ENCODE measurements at places on chromosomes 1 and 21.

DNA sequence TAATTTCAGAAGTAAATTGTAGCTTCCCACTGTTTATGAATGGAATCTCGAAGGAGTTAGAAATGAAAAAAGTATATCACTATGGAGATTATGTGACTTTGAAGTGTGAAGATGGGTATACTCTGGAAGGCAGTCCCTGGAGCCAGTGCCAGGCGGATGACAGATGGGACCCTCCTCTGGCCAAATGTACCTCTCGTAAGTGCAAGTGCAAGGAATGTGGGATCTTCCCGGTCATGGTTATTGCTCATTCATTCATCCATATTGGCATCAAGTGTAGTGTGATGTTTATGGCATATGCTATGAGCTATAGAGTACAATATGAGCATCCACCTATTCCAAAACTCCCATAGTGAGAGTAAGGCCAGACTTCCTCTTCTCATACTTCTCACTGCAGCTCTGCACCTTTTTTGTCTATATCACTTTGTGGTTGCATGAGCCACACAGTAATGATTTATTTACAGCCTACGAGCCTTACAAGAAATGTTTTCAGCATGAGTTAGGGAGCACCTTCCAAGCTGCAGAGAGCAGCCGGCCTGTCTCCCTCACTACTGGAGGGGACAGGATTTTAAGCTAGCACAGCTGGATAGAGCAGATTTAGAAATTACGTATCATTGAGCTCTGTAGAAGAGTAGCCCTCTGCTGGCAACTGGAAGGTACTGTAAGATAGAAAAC is 24.9 kb upstream of the CR1L start:
- H3K4me3 ChIP-seq = no peak overlapping the region
- no peaks in the 10 kb centered on the region for H3K36me3 ChIP-seq
- no peaks in the 10 kb centered on the region for H3K27me3 ChIP-seq
- H3K27ac ChIP-seq = no peak overlapping the region

- H3K36me3 ChIP-seq = peaks cover 23% of the 10 kb centered on the region
- no peaks in the 10 kb centered on the region for H3K27me3 ChIP-seq
- no peak overlapping the region for H3K27ac ChIP-seq
- H3K4me3 ChIP-seq = no peak overlapping the region
- peaks cover 37% of the 10 kb centered on the region for H3K4me1 ChIP-seq
Observed at GRCh38 chr21:37259426-37259825, 7.7 kb downstream of the VPS26C start.

- H3K4me3 ChIP-seq = peak overlapping the region; percentile 63
- H3K27me3 ChIP-seq = peaks cover 12% of the 10 kb centered on the region
- H3K27ac ChIP-seq = no peak overlapping the region
- DNase-seq = peak; percentile 48
- peaks cover 65% of the 10 kb centered on the region for H3K4me1 ChIP-seq
Observed at GRCh38 chr1:111739925-111740765, 950 bp upstream of the INKA2 start.

- DNase-seq = no peak
- no peak overlapping the region for H3K27ac ChIP-seq
- peaks cover 9% of the 10 kb centered on the region for H3K36me3 ChIP-seq
- no peaks in the 10 kb centered on the region for H3K27me3 ChIP-seq
Observed at GRCh38 chr1:22536506-22536905, 26.8 kb upstream of the EPHA8 start.

- H3K27me3 ChIP-seq = no peaks in the 10 kb centered on the region
- DNase-seq = peak; percentile 67
- no peaks in the 10 kb centered on the region for H3K36me3 ChIP-seq
- H3K4me3 ChIP-seq = no peak overlapping the region
- H3K4me1 ChIP-seq = peaks cover 3% of the 10 kb centered on the region
Observed at GRCh38 chr21:24278711-24279110, 1328.6 kb downstream of the MRPL39 start.

DNA sequence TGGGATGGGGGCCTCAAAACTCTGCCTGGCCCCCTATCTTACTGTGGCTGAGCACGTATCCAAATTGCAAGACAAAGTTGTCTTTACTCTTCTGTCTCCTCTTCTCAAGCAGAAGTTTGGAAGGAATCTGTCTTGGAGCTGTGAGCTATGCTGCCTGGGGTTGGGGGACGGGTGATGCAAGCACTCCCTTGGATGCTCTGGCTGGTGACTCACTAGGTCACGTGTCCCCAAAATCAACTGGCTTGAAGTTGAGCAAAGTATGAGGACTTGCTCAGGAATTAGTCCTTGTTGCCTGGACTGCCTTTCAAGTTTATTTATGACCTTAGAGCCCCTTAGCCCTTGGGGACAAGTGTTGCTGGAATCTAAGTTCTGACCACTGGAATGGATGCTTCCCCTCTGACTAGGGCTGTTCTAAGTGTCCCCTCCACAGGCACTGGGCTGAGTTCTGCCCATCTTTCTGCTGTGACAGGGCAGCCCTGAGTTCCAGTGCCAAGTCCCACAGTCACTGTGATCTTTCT is 269.5 kb downstream of the HHAT start:
- peak overlapping the region; percentile 52 for H3K27ac ChIP-seq
- H3K4me1 ChIP-seq = peaks cover 11% of the 10 kb centered on the region
- H3K36me3 ChIP-seq = no peaks in the 10 kb centered on the region

DNA sequence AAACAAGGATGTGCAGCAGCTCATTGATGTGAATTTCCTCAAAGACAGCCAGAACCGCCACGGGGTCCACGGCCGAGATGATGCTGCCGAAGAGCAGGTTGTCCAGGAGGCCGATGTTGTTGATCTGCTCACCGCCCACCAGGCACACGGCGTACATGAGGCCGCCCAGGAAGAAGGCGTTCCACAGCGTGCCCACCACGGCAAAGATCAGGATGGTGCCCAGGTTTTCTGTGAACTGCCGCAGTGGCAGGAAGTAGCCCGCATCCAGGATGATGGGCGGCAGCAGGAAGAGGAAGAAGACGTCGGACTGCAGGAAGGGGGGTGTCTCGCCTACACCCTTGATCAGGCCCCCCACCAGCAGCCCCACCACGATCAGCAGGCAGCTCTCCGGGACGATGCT is 41.1 kb downstream of the SLC9A1 start:
- H3K36me3 ChIP-seq = peaks cover 12% of the 10 kb centered on the region
- no peak for DNase-seq
- H3K4me1 ChIP-seq = peaks cover 67% of the 10 kb centered on the region
- no peaks in the 10 kb centered on the region for H3K27me3 ChIP-seq

GRCh38 chr1:47738560-47739182 is 258.5 kb downstream of the TRABD2B start:
- H3K4me3 ChIP-seq = no peak overlapping the region
- no peaks in the 10 kb centered on the region for H3K4me1 ChIP-seq

DNA sequence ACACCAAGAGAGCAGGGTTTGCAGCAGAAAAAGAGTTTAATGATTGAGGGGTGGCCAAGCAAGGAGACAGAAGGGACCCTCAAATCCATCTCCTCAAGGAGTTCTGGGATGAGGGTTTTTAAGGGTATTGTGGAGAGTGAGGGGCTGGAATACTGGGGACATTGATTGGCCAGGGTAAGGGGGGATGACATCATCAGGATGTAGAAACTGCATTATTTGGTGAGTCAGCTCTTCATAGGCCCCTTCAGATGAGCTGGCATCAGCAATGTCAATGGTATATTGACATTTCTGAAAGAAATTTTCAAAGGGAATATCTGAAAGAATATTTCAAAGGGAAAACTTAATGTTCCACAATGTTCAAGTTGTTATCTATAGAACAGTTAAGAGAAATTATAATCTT is 168.1 kb upstream of the SNX7 start:
- H3K4me3 ChIP-seq = no peak overlapping the region
- no peaks in the 10 kb centered on the region for H3K36me3 ChIP-seq
- no peak for DNase-seq
- no peak overlapping the region for H3K27ac ChIP-seq

- H3K27me3 ChIP-seq = no peaks in the 10 kb centered on the region
- DNase-seq = no peak
- H3K4me3 ChIP-seq = no peak overlapping the region
- H3K4me1 ChIP-seq = no peaks in the 10 kb centered on the region
- H3K27ac ChIP-seq = no peak overlapping the region
- H3K36me3 ChIP-seq = no peaks in the 10 kb centered on the region
Observed at GRCh38 chr1:224528900-224529299, 87.2 kb upstream of the CNIH3 start.

DNA sequence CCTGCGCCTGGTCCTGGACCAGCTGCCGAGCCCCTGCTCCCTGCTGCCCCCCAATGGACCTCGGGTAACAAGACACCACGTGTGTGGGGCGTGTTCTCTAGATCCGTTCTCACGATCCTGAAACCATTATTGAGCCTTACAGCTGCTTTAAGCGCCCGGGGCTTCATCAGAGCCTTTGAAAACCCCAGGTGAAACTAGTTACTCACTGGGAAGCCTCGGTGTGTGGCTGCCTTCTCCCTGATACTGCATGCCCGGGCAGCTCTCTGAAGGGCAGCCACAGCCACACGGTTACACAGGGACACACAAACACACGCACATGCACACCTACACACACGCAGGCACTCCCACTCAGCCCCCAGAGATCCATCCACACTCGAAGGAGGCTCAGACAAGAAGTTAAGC is 5.3 kb downstream of the HES2 start:
- H3K27ac ChIP-seq = no peak overlapping the region
- H3K27me3 ChIP-seq = peaks cover 58% of the 10 kb centered on the region
- no peaks in the 10 kb centered on the region for H3K36me3 ChIP-seq
- peak; percentile 72 for DNase-seq

DNA sequence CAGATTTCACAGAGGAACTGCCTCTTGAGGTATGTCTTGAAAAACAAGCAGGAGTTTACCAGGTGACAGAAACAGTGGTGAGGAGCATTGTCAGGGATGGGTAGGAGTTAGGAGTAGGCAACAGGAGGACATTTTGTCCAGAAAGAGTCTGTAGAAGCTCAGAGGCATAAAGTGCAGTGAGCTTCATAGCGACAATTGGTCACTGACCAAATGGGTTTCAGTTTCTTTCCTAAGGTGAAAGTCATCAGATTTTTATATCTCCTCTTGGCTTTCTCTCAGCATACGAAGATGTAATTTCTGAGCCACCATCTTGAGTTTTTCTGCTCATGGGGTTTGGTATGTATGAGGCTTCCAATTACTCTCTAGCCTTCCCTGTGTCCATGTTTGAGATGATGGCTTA is 29.3 kb upstream of the FASLG start:
- H3K27ac ChIP-seq = no peak overlapping the region
- no peaks in the 10 kb centered on the region for H3K4me1 ChIP-seq
- no peak overlapping the region for H3K4me3 ChIP-seq
- no peaks in the 10 kb centered on the region for H3K36me3 ChIP-seq
- H3K27me3 ChIP-seq = no peaks in the 10 kb centered on the region

GRCh38 chr1:2228694-2229036 is 546 bp downstream of the SKI start:
- peaks cover 6% of the 10 kb centered on the region for H3K27me3 ChIP-seq
- peak overlapping the region; percentile 82 for H3K4me3 ChIP-seq
- no peak overlapping the region for H3K27ac ChIP-seq
- peaks cover 63% of the 10 kb centered on the region for H3K4me1 ChIP-seq
- H3K36me3 ChIP-seq = peaks cover 6% of the 10 kb centered on the region

DNA sequence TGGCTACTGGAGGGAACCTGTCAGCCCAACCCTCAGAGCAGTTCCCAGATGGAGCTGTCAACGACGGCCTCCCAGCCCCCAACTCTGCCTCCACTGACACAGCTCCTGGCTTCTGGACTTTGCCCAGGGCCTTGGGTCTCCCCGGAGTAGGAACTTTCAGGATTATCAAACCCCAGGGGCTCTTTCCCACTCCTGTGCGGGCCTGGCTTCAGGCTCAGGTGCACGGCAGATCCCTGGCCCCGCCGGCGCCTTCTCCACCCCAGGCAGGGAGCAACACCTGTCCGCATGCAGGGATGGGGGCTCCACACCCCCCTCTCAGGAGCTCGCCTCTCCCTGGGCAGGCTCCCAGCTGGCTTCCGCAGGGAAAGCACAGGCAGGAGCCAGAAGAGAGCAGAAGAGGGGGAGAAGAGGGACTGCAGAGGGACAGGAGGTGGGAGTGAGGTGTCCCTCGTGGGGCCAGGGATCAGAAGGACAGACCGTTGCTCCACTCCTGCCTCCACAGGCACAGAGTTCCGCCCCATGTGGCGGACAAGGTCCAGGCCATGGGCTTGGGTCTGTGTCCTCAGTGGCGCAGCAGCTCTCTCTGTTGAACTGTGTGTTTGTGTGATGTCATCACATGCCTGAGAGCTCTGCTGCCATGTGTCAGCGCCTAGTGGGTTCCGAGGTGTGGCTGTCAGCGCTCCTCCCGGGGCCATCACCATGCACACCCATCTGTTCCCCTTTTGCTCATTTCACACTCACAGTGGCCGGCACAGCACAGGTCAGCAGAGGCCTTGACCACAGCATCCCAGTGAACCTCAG is 107.7 kb downstream of the PDE9A start:
- H3K4me3 ChIP-seq = no peak overlapping the region
- no peaks in the 10 kb centered on the region for H3K27me3 ChIP-seq
- H3K4me1 ChIP-seq = no peaks in the 10 kb centered on the region
- H3K36me3 ChIP-seq = no peaks in the 10 kb centered on the region
- no peak for DNase-seq

DNA sequence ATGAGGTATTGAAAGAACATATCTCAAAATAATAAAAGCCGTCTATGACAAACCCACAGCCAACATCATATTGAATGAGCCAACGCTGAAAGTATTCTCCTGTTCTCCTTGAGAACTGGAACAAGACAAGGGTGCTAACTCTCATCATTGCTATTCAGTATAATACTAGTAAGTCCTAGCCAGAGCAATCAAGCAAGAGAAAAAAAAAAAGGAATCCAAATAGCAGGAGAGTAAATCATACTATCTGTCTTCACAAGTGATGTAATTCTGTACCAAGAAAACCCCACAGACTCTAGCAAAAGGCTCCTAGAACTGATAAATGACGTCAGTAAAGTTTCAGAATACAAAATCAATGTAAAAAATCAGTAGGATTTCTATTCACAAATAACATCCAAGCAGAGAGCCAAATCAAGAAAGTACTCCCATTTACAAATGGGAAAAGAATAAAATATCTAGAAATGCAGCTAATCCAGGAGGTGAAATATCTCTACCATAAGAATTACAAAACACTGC is 1632.8 kb downstream of the NCAM2 start:
- no peak overlapping the region for H3K27ac ChIP-seq
- no peaks in the 10 kb centered on the region for H3K36me3 ChIP-seq
- H3K4me3 ChIP-seq = no peak overlapping the region

DNA sequence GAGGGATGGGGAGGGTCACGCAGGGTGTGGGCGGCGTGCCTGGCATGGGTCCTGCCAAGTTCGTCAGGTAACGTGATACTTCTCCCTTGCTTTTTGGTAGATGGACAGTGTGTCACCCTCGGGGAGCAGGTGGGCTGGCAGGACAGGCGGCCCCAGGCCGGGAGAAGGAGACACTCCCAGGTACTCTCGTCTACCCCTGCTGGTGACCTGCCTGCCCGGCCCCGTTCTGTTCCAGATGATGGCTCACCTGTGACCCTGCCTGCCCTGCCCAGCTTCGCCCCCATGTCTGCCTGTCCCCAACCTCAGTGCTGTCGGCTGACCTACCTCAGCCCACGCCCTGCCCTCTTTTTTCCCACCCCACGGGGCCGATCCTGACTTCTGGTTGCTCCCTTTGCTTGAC is 144.7 kb downstream of the PCBP3 start:
- H3K27me3 ChIP-seq = peaks cover 4% of the 10 kb centered on the region
- no peak for DNase-seq
- no peaks in the 10 kb centered on the region for H3K4me1 ChIP-seq

Measured in common myeloid progenitor, CD34-positive (primary cell).